ENCODE measurements at places on chromosomes 4 and X.
A peak's percentile ranks its signal among the peaks of the same experiment; 100 is the strongest.

DNA sequence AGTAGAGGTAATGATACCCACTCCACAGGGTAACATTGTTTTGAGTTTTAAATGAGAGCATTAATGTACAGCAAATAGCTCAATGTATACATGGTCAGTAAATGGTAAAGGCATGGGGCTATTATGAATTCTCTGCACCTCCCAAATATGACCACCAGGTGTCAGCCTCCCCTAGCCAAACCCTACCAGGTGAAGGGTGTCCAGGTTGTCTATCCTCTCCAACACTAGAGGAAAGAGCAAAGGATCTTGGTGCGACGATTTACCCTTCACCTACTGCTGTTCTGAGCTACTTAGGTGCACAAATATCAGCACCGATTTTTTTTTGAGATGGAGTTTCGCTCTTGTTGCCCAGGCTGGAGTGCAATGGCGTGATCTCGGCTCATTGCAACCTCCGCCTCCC is 26.5 kb upstream of the XIAP start:
- H3K4me3 ChIP-seq: no peak overlapping the region
- no peaks in the 10 kb centered on the region for H3K36me3 ChIP-seq
- no peaks in the 10 kb centered on the region for H3K27me3 ChIP-seq
- H3K4me1 ChIP-seq: no peaks in the 10 kb centered on the region

DNA sequence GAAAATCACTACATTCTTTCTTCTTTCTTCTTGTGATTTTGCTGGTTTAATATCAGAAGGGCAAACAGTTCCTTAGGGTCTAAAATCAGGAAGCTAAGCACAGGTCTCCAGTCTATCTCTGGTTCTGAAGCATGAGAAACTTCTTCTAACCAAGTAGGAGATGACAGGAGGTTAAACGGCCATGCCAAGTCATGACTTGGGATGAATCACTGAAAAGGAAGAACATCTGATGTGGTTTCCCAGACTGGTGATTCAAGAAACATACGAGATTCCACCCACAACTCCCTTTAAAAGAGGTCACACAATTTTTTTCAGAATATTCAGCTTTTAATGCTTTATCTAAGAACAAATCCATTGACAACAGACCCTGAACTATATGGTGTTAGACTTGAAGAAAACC is 684.0 kb upstream of the PRKX start:
- no peaks in the 10 kb centered on the region for H3K4me1 ChIP-seq
- no peak overlapping the region for H3K4me3 ChIP-seq
- no peaks in the 10 kb centered on the region for H3K27me3 ChIP-seq
- H3K36me3 ChIP-seq: no peaks in the 10 kb centered on the region
- DNase-seq: no peak
- no peak overlapping the region for H3K27ac ChIP-seq

DNA sequence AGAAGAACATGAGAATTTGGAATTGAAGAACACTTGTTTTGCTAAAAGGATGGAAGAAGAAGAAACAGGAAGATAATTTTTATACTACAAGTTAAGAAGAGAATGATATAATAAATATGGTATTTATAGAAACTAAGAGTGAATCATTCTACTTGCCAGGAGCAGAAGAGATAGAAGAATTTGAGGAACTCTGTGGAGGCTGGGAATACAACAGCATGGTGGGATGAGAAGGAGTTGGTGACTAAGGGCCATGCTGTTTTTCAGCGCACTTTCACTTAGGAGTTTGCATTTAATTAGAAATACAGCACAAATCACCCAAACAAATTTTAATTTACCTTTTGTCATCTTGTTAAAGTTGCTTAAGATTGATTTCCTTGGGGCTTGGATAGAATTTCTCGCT is 20.5 kb downstream of the HADH start:
- no peaks in the 10 kb centered on the region for H3K27me3 ChIP-seq
- no peak overlapping the region for H3K27ac ChIP-seq
- no peaks in the 10 kb centered on the region for H3K4me1 ChIP-seq
- peaks cover 4% of the 10 kb centered on the region for H3K36me3 ChIP-seq

- H3K4me3 ChIP-seq: no peak overlapping the region
- no peaks in the 10 kb centered on the region for H3K36me3 ChIP-seq
- no peak overlapping the region for H3K27ac ChIP-seq
- peak; percentile 3 for DNase-seq
- H3K27me3 ChIP-seq: no peaks in the 10 kb centered on the region
Measured at GRCh38 chr4:77473509-77473908, 132.1 kb upstream of the CXCL13 start.

DNA sequence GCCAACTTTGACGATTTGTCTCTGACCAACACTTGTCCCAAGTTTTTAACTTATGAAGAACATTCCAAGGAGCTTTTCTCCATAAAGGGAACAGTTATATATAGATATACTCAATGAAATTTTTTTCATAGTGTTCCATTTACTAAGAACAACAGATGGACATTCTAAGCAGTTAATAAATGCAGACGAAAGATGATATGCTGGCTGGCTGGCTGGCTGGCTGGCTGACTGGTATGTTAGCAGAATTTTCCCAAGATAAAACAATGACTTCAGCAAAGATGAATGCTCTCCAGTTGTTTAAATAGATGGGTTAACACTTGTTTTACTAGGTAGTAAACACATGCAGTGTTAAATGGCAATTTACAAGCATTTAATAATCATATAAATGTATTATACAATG is 62.2 kb downstream of the SPANXN3 start:
- H3K4me3 ChIP-seq: no peak overlapping the region
- H3K27ac ChIP-seq: no peak overlapping the region
- no peaks in the 10 kb centered on the region for H3K36me3 ChIP-seq
- H3K27me3 ChIP-seq: no peaks in the 10 kb centered on the region

DNA sequence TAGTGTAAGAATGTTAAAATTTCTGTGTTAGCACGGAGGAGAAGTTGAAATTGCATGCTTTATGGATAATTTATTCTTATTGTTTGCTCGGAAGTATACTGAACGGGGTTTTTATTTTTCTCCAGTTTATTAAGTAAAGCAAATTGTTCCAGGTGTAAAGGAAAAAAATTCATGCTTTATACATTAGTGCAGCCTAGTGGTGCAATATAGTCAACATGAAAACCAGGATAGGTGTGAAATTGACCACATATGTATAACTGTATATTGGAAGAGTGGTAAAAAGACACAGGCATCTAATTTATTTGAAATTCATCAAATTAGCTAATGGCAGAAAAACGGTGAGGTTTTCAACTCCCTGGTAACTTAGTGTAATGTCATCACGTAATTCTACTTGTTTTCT is 959 bp downstream of the BRS3 start:
- no peak for DNase-seq
- no peaks in the 10 kb centered on the region for H3K36me3 ChIP-seq
- H3K4me1 ChIP-seq: no peaks in the 10 kb centered on the region
- peaks cover 7% of the 10 kb centered on the region for H3K27me3 ChIP-seq
- no peak overlapping the region for H3K27ac ChIP-seq

- no peak overlapping the region for H3K4me3 ChIP-seq
- no peaks in the 10 kb centered on the region for H3K36me3 ChIP-seq
- H3K27me3 ChIP-seq: no peaks in the 10 kb centered on the region
- DNase-seq: no peak
Measured at GRCh38 chr4:119833611-119834010, 205.0 kb upstream of the PDE5A start.

- H3K27ac ChIP-seq: no peak overlapping the region
- H3K36me3 ChIP-seq: no peaks in the 10 kb centered on the region
- no peak overlapping the region for H3K4me3 ChIP-seq
- no peaks in the 10 kb centered on the region for H3K4me1 ChIP-seq
- DNase-seq: no peak
Measured at GRCh38 chr4:110164251-110164650, 34.2 kb downstream of the ELOVL6 start.

DNA sequence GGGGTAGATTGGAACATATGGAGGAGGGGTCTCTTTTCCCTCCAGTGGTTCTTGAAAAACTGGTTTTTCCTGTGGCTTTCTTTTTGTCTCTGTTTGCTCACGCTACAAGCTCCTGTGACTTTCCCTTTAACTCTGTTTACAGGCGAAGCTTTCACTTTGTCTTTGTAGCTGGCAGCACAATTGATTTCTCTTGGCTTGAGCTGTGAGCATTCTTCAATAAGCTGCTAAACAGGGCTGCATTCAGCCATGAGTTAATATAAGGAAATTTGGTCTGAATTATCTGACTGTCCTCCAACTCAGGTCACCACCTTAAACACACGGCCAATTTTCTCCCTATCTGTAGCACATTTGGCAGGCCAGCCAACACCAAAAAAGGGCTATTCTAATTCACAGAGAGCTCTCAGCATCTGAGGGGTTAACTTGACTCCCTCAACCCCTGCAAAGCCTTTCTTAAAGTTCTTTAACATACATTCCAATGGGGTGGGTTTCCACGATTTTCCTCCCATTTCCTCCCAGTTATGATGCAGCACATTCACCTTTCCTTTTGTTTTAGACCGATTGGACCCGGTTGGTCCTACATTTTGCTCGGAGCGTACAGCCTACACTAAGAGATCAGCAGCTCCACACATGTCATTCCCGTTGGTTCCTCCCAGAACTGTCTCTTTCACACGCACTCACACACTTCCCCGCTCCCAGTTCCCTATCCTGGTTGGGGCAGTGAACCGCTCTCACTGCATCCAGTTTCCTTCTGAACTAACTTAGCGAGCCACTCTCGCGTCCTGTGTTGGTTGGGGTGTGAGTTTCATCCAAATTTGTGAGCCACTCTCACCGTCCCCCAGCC is 45.4 kb downstream of the UGT2A3 start:
- H3K27me3 ChIP-seq: no peaks in the 10 kb centered on the region
- DNase-seq: peak; percentile 48
- H3K4me3 ChIP-seq: peak overlapping the region; percentile 53
- peaks cover 5% of the 10 kb centered on the region for H3K4me1 ChIP-seq

GRCh38 chr4:173912384-173912783 is 371.1 kb downstream of the FBXO8 start:
- no peak overlapping the region for H3K27ac ChIP-seq
- H3K27me3 ChIP-seq: no peaks in the 10 kb centered on the region
- H3K36me3 ChIP-seq: no peaks in the 10 kb centered on the region
- no peak overlapping the region for H3K4me3 ChIP-seq
- no peak for DNase-seq
- no peaks in the 10 kb centered on the region for H3K4me1 ChIP-seq

DNA sequence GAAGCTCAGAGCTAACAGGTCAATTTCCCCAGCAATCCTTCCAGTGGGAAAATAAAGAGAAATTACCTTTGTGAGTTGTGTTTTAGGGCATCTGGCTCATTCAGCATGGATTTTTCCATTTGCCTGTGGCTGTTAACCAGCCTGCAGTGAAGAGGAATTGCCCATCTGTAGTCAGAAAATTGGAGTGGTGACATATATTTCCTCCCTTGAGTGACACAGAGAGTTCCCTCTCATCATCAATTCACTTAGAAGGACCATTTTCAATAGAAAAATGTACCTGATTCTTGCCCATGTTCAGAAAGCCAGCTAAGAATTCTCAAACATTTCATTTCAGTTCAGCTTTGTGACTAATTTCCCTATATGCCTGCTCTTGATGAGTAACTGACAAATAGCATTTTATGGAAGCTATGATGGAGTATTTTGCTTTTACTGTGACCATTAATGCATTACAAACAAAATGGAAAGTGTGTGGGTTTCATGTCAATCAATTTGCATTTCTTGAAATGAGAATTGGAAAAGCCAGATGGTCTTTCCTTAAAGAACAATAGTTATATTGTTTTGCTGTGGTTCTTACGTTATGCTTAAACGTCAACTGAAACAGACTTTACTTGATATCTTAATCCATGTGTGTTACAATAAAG is 155.8 kb downstream of the NWD2 start:
- H3K27me3 ChIP-seq: no peaks in the 10 kb centered on the region
- H3K36me3 ChIP-seq: no peaks in the 10 kb centered on the region
- H3K4me1 ChIP-seq: no peaks in the 10 kb centered on the region
- no peak for DNase-seq
- H3K4me3 ChIP-seq: no peak overlapping the region

GRCh38 chr4:797066-797465 is 28.9 kb downstream of the CPLX1 start:
- H3K27ac ChIP-seq: no peak overlapping the region
- no peak for DNase-seq
- H3K4me3 ChIP-seq: no peak overlapping the region
- no peaks in the 10 kb centered on the region for H3K36me3 ChIP-seq
- H3K27me3 ChIP-seq: peaks cover 3% of the 10 kb centered on the region

Measured in kidney (tissue), 22 donors.